ENCODE measurements at places on chromosomes 16 and 17.

DNA sequence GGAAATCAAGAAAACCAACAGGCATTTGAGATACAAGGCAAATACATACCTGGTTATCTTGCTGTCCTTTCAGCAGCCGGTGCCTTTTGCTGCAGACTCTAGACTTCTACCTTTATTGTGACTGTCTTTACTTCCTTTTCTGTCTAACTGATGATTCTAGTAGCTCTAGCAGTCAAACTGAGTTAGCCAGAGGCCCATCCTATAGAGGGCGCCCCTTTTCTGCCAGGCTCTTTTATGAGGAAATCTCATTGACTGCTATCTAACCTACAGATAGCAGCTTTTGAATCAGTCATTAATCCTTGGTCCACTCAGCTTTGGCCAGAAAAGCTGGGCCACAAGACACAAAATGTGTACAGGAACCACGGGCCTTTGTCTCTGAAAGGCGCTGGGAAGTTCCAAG is 87.5 kb upstream of the WSB1 start:
- DNase-seq = no peak

- peak; percentile 65 for DNase-seq
Observed at GRCh38 chr16:4090351-4090851, 25.8 kb downstream of the ADCY9 start.

DNA sequence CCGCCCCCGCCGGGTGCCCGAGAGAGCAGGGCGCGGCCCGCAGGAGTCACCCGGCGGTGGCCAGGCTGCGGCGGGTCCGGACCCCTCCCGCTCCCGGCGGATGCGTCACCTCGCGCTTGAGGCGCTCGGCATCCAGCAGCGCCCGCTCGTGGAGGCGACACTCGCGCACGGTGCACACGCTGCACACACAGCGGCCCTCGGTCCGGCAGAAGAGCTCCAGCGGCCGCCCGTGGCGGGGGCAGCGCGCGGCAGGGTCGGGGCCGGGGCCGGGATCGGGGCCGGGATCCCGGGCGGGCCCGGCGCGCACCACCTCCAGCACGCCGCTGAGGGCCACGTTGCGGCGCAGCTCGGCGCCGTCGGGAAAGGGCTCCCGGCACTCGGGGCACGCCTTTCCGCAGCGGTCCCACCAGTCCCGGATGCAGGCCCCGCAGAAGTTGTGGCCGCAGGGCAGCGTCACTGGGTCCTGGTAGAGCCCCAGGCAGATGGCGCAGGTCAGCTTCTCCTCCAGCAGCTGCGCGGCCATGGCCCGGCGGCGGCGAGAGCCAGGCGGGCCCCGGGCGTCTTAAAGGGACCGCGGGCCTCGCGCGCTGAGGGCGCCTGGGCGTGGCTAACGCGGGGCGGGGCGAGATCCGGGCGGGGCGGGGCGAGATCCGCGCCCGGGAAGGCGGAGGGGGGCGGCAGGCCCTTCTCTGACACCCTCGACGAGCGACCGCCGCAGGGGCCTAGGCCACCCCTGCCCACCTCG is at the start of gene TRIM65:
TRIM65 (minus strand) TSS at position 537 of the 745 bp plus-strand sequence; CDS start at position 523, 14 bp downstream.
- peak; percentile 87 for DNase-seq

DNA sequence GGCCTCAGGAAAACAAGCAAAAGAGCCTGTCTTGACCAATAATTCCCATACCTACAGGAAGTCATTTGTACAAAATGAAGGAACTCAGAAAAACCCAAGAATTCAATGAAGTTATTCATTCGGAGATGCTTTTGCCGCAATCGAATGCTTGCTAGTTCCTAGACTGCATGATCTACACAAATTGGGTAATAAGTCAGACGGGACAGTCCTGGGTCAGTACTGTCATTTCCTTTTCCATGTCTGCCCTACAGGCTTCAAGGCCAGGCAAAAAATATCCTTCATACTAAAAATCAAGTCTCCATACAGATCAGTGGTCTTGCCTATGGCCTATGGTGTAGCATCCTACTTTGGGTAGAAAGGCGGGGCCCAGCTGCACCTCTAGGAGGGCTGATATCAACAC is 71.4 kb downstream of the CFDP1 start:
- DNase-seq = no peak

GRCh38 chr17:76034428-76035350 is 7.6 kb upstream of the EVPL start:
- no peak for DNase-seq

DNA sequence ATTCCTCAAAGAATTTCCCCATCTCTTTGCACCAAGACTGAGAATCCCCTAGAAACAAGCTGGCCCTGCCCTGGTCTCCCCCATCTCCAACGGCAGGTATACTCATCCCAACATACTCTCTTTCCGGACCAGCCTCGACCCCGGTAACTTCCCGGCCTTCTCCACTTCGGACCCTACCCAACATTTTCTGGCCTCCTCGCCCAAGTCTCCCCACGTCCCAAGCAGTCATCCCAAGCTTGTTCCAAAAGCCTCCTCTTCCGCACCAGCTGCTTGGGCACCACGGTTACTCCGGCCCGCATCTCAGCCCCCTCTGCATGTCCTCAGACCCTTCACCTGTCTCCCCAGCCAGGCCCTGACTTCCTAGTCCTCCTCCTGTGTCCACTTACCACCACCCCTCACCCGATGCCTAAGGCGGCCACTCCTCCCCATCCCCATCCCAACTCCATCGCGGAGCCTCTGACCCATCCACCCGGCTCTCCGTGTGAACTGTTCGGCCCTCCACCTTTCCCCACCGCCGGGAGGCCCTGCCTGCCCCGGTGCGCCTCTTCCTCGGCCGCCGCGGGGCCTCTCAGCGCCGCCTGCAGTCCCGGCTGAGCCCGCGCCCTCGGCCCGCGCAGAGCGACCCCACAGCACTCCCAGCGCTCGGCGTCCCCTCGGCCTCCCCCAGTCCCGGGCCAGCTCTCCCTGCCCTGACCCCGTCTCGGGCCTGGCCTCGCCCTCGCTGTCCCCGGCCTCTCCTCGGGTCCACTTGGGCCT is 994 bp downstream of the PITPNA start:
- peak; percentile 27 for DNase-seq

- DNase-seq = peak; percentile 68
Observed at GRCh38 chr17:77217566-77217965, 76.8 kb downstream of the SEC14L1 start.

DNA sequence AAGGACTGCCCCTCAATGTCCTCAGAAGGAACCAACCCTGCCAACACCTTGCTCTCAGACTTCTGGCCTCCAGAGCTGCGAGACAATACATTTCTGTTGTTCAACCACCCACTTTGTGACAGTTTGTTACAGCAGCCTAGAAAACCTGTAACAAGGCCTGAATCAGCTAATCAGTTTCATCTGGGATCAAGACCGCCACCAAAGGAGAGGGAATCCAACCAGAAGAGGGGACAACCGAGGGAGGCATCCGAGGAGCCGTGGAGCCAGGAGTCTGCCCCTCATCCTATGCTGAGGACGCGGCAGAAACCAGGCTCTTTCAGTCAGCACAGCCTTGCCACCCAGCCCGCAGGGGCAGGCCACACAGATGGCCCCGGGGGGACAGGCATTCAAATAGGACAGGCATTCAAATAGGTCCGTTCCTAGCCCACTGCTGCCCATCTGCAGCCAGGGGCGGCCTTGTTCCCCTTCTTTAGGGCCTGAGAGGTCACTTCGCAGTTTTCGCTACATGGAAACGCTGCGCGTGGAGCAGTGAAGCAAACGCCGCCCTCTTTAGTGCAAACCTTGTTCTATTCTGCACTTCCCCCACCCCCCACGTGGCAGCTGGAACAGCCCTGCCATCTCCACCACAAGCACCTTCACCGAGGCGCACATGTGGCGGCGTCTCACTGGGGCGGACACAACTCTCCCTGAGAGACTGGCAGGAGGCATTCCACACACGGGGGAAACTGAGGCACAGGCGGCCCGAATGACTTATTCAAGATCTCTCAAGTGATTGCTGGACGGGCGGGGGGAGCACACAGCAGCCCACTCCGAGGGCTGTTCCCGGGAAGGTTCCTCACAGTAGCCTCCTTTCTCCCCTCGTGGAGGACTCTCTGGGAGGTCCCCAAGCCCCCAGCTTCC is 26.7 kb downstream of the FA2H start:
- no peak for DNase-seq

GRCh38 chr17:42803074-42803883 is 4.6 kb downstream of the CNTD1 start:
- DNase-seq = no peak

- DNase-seq = no peak
Observed at GRCh38 chr17:3547628-3548027, 10.0 kb downstream of the TRPV3 start.

DNA sequence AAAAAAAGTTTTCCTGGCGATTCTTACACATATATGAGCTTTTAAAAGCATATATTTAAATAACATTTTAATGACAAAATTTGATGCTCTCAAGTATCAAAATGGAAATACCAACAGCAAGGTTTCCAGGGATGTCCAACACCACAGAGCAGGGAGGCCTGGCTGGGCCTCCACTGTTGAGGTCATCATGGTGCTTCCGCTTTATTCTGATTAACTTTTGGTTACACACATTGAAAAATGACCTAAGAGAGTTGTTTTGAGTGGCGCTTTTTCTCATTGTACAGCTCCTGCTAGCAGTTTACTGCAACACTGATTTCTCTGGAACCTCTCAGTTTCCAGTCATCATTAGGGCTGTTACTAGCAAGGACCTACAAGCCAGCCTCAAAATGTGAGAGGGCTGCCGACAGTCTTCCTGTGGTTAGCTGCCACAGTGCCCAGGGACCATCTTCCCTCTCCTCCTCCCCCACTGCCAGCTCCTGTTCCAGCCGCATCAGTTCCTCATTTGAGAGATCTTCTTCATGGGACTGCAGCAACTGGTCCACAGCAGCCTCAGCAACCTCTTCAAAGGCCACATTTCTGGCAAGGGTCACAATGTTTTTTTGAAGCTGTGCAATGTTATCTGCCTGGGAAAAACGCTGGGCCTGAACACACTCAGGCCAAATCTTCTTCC is 21.3 kb downstream of the DEF8 start:
- DNase-seq = no peak

DNA sequence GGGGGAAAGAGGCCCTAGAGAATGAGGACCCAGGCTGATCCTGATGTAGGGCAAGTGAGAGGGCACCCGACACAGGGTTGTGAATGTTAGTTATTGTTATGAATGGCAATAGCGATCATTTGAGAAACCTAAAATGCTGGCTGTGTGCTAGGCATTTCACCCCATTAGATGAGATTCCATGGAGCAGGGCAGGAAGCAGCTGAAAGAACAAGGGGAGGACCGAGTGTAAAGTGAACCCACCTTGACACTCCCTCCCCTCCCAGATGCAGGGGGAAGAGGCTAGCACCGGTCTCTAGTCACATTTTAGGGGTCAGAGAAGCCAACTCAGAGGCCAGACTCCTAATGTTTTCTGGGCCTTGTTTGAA is 553 bp upstream of the CORO6 start:
- no peak for DNase-seq

DNA sequence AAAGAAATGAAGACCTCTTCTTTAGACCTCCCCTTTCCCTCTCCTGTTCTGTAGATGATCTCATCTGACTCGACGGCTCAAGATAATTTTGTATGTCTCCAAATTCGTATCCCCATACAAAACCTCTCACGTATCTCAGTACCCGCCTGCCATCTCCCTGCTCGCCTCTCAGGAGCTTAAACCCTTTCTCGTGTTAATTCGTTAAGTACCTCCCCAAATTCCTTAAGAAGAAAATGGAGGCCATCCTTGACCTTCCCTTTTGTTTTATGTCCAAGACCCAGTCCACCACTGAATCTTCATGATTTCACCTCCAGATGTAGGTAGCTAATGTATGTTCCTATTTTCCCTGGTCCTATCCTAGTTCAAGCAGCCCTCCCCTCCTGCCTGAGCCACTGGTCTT is 41.6 kb downstream of the OR3A1 start:
- no peak for DNase-seq

DNA sequence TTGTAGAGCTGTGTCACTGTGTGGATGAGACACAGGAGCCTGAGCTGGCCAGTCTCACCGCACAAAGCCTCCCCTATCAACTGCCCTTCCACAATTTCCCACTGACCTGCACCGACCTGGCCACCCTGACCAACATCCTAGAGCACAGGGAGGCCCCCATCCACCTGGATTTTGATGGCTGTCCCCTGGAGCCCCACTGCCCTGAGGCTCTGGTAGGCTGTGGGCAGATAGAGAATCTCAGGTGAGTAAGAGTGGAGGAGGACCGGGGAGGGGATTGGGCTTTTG is 37.4 kb downstream of the NLRC5 start:
- DNase-seq = no peak

Data from thyroid gland (tissue), 4 donors.